ENCODE measurements at places on chromosomes 2 and 18.

GRCh38 chr2:120520929-120521912, 175.3 kb downstream of the INHBB start:
- peak; percentile 59 for DNase-seq

DNA sequence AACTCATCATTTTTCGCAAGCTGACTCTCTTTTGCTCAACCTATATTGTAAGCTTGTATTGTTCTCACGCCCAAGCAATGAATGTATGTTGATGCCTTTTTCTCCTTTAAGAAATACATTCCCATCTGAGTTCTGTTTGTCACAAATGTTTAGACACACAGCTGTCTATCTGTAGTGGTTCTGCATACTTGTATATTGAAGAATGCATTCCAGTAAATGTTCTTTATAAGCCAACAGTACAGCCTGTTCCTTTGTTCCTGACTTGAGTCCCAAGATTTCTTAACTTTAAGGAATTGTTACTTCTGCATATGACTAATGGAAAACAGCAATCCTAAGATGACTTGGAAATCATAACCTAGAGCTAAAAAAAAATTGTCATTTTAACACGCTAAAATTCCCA, 849.1 kb upstream of the POU3F3 start:
- no peak for DNase-seq

DNA sequence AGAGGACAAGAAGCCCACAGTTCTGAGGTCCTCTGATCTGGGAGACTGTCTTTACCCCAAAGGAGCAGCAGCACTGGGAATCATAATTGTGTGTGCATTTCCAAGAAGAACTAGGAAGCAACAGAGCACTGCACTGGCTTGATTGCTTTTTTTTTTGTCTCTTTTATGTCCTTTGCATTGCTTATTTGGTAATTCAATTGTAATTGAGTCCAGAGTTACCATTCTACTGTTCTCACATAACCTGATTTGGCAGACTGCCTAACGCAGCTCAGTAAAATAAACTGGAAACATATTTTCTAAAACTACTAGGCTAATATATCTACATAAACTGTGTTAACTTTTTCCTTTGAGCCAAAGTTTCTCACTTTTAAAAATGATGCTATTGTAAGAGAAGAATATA, 190.3 kb upstream of the SLC8A1 start:
- no peak for DNase-seq

DNA sequence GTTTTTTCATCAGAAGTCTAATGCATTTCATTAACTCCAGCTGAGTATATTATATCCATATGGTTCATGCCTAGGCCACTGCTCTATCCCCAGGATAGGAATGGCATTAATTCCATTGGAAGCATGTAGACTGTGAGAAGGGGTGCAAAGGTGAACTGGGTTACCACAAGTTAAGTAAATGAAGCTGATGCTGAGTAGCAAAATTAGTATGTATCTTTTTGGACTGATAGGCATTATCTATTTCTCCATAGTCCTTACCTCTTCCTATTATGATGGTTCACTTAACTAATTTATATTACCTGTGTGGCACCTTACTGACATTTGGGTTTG, 24.9 kb downstream of the UBE2E3 start:
- DNase-seq: no peak

- no peak for DNase-seq
These were observed 307.3 kb upstream of the FBXO11 start for GRCh38 chr2:48213646-48214045.

DNA sequence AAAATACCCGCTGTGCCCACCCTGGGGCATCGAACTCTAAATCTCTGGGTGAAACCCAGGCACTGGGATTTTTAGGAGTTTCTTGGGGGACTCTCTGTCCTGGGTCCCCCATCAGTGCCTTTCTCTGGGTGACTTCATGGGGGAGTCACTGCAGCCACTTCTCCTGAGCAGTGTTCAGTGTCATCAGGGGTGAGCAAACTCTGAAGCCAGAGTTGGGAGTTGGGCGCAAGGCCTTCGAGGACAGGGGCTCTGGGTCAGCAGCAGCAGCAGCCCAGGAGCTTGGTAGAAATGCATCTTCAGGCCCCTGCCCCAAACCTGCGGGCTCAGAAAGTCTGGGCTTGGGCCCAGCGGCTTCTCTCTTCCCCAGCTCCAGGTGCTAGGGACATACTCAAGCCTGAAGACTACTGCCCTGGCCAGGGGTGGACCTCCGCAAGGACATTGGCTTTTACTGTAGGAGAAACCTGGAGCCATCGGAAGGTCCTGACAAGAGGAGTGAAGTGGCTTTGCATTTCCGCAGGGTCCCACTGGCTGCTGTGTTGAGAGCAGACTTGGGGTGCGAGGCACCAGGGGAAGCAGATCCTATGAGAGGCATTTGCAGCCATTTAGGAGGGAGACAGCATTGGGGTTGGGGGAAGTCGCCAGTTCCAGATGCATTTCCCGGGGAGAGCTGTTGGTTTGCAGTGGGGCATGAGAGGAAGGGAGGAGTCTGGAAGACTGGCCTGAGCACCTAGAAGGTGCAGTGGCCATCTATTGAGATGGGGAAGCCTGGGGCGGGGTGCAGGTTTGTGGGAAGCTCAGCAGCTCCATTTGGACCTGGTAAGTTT, 51.5 kb upstream of the FAHD2A start:
- no peak for DNase-seq

GRCh38 chr18:67665266-67665665, 148.7 kb upstream of the DSEL start:
- DNase-seq: no peak

DNA sequence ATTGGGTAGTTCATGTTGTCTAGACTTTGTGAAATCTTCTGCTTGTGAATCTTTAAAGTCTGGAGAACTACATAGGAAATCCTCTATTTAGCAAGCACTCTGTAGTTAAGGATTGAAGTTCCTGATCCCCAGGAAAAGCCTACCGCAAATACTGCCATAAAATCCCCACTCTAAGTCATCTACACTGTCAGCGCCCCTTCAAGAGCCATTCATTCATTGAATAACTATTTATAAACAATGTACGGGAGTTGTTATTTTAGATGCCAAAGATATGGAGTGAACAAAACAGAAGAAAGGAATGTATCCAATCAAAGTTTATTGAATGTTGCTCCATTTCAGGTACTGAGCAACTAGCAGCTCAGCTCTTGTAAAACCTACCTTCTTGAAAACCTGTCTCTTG, 36.5 kb upstream of the SLC39A10 start:
- DNase-seq: no peak

DNA sequence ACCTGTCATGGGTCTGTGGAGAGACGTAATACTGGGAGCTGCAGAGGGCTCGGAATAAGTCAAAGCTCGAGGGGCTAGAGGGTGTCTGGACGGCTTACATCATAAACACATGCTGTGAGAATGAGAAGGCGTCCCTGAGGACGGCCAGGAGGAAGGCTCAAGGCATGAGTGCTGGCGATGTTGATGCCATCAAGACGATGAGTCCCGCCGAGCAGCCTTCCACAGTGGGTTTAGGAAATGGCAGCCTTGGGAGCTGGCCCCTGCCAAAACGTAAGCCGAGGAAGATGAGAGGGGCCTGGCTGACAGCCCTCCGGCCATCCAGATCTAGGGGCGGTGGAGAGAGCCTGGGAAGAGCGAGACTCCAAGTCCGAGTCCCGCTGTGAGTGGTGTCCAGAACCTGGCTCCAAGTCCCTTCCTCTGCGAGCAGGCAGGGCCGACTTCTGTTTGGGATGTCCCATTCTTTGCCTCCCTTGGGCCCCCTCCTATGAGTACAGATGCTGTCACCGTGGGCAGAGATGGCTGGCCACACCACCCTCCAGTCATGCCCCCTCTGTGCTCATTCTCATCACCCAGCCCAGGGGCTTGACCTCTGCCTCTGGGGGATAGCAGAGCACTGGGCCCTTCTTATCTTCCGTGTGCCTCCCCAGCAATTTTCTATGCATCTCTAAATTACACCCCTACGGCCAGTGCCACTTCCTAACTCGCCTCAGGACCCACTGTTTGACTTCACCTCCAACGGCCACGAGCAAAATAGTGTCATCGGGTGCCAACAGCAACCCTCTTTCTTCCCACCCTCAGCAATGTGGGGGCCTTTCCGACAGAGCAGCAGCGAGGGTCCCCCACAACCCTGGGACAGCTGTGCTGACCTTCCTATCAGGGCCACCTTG, 175.7 kb downstream of the FAM210A start:
- DNase-seq: no peak

GRCh38 chr2:239378021-239378917, 22.6 kb downstream of the HDAC4 start:
- no peak for DNase-seq

GRCh38 chr2:88057437-88057844, 1.9 kb upstream of the KRCC1 start:
- no peak for DNase-seq

- DNase-seq: no peak
These were observed 53.5 kb downstream of the MGAT5 start for GRCh38 chr2:134307334-134307733.

- no peak for DNase-seq
These were observed 174.6 kb upstream of the TPO start for GRCh38 chr2:1238598-1239138.

DNA sequence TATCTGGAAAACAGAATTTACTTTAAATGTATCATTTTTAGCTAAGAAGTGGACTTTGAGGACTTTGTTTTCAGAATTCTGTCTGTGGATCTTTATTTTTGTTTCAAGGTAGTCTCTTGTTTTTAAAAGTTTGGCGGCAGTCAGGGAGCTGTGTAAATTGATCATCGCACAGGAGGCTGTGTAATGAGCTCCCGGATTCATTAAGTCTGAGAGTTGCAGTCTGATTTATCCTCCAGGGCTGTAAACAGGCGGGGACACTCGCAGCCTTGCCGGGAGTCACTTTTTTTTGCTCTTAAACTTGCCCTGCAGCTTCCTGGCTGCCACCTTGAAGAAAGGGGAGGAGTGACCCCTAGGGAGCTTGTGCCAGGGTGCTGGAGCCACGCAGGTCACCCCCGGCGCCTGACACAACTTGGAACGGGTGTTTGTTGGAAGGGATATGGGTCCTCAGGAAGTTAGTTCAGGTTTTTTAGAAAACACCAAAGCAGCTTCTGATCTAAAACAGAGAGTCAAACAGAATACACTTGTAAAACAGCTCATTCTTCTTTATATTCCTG, 76.2 kb downstream of the DCDC2C start:
- DNase-seq: no peak

DNA sequence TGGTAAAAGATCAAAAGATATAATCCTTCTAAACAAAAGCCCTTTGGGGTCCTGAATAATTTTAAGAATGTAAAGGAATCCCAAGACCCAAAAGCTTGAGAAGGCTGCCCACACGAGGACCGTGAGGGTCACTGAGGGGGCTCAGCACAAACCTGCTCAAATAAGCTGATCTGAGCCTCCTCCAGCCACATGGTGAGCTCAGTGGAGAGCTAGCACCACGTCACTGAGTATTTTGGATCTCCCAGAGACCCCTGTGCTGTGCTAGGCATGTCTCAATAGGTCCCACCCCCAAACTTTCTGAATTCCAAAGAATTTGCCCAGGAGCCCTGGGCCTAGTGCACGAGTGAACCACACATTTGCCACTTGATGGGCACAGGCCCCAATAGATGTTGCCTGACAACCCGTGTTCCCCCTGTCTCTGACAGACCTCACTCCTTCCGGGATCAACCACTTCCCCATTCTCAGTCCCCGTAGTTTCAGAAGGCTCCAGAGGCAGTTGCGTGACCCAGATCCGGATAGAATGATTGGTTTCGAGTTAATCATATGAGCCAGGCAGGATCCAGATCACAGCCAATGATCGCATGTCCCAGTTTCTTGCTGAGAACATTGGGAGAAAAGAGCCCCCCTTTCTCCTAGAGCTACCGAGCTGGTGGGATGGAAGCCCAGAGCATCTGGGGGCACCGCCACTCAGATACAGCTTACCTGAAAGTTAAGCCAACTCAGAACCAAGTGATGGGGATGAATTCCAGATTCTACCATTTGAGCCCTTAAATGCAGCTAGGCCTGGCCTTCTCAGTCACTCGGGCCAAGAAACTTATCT, 203.8 kb downstream of the TNS1 start:
- DNase-seq: no peak

DNA sequence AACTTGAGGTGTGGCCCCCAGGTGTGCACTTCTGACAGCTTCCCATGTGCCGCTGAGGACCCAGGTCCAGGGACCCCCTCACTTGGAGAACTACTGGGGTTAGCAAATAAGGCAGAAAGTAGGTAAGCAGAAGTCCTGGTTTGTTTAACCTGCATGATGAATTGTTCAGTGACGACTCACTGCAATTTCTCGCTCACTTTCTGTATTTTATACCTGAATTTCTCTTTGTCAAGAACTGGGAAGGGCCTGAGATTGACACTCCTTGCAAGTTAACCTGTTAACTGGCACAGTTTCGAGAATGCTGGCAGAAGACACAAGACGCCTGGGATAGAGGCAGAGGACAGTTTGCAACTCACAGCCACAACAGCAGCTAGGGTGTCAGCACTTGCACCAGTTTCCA, 164.5 kb upstream of the NCK2 start:
- no peak for DNase-seq

GRCh38 chr2:6864923-6865345, 773 bp downstream of the CMPK2 start:
- no peak for DNase-seq

- no peak for DNase-seq
These were observed 667.5 kb upstream of the HS6ST1 start for GRCh38 chr2:128986026-128986715.

GRCh38 chr2:173568054-173568453, 213.4 kb downstream of the CDCA7 start:
- peak; percentile 46 for DNase-seq

DNA sequence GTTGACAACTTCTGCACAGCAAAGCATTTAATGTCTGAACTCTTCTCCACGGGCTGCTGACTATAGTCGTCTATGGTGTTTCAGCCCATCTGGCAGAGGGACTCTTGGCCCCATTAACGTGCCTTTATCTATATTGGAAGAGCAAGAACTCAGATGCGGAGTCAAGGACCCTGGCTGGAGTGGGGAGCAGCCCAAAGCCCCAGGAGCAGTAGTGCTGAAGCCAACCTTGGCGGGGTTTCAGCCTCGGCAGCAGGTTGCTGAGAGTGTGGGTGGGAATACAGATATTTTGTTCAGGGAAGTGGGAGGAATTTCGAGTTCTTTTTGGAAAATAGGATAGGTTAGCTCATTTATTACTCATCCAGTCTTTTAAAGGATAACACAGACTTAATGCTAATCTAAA, 34.2 kb downstream of the TMEM17 start:
- DNase-seq: no peak

GRCh38 chr2:217729421-217730053, 273.3 kb downstream of the TNS1 start:
- DNase-seq: no peak

DNA sequence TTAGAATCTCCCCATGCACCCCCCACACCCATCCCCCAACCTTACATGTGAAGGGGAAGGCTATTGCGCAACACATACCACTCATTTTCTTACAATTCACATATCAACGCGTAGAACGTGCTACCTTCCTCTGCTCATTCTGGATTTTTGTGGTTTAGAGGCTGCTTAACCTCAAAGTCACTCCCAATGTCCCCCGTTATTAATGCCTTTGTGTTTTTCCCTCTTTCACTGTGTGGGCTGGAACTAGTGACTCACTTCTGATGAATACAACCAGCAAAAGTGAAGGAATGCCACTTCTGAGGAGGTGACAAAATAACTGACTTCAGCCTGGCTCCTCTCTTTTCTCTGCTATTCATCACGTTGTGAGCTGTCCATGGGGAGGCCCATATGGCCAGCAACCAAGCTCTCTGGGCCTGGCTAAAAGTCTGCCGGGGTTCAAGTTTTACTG, 342.5 kb upstream of the NXPH2 start:
- DNase-seq: no peak
